ENCODE measurements at places on chromosomes 5 and 9. TPM values are rescaled to one million over a fixed set of nuclear protein-coding genes. Genes with fewer than 3 reads are reported as not detected.

The TRIM36 gene
- 1.3 TPM for total RNA-seq

The GPX8 gene
- total RNA-seq, result 19.2 TPM

The TOR1A gene
- 23.9 TPM for total RNA-seq

The MARVELD2 gene
- 24.8 TPM for total RNA-seq

The GABRA6 gene
- not detected for total RNA-seq

The PNPLA7 gene
- 0.24 TPM for total RNA-seq

The MLANA gene
- not detected for total RNA-seq

The PCDHGA3 gene
- total RNA-seq, result under 0.01 TPM

The IL11RA gene
- total RNA-seq, result 1.9 TPM

The IL13 gene
- total RNA-seq, result not detected

All from tracheal epithelial cell (primary cell).